ENCODE measurements at places on chromosomes 3 and 15. TPM values are rescaled to one million over a fixed set of nuclear protein-coding genes. Genes with fewer than 3 reads are reported as not detected.

Gene THBS1
- total RNA-seq: 12.2 TPM

Gene ROBO1
- 75.9 TPM for total RNA-seq

DNA sequence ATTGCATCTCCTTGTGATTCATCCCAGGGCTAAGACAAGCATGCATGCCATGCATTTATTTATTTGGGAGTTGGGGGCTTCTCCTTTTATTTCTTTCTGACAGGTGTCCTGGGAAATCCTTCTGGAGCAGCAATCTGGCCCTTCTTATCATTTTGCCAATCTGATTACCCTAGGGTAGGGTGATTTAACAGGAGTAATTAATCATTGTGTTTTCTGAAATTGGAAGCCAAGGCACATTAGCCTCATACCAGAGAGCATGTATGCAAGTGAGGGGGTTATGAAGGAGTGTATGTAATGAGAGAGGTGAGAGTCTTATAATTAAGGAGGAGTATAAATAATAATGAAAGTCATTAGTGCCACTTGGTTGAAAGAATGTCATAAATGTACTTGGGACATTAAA is 37.4 kb upstream of the ARPP21 start:
- no peak for DNase-seq

Gene NEK4
- total RNA-seq: 44.2 TPM

DNA sequence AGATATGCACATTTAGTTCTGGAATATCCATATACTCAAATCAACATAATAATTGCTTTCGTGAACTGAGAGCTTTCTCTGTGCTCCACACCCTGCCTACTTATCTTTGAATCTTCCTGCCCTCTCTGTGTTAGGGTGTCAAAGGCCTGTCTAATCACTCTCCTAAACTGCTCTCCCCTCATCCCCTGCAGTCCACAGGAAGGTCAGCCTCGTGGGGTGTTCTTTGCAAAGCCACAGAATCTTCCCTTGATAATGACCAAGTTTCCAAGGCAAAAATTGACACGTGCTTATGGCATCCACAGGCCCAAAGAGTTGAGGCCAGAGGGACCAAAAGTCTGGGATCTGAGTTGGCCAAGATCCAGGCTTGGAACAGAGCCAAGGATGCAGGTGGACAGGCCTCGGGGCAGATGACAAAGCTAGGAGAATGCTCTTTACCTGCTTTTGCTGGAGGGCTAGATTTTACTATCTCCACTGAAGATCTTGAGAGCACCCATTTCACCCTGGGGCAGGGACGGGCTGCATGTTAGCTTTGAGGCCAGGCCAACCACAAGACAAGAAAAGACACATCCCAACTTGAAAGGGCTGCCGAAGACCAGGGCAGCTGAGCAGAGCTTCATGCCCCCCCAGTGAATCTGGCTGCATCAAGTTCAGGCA is 20.4 kb downstream of the BHLHE40 start:
- peak; percentile 31 for DNase-seq

DNA sequence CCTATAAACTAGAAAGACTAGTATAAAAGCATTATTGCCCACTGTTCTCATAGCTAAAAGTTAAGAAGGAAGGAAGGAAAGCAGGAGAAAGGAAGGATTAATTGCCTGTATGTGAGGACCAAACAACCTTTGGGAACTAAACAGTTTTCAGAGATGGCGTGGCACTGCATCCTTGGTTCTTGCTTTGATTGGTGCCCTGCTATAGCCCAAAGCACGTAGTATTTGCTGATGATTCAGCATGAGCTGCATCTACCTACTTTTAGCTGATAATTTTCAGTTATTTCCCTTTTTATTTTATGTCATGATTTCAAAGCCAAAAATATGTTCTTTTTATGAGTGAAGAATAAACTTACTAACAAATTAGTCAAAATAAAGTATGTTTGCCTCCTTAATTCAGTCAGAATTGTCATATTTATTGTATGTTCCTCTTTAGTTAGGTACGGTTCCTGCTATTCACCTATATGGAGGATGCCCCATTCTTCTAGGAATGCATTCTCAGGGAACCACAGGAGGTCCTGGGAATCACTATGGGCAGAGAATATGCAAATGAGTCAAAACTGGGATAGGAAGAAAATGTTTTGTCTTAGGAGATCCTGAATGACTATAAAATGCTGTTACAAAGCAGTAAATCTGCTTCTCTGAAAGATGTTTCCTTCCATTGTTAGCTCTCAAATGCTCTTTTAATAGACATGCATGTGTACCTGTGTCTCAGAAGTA is 65.4 kb upstream of the THSD4 start:
- peak; percentile 50 for DNase-seq

DNA sequence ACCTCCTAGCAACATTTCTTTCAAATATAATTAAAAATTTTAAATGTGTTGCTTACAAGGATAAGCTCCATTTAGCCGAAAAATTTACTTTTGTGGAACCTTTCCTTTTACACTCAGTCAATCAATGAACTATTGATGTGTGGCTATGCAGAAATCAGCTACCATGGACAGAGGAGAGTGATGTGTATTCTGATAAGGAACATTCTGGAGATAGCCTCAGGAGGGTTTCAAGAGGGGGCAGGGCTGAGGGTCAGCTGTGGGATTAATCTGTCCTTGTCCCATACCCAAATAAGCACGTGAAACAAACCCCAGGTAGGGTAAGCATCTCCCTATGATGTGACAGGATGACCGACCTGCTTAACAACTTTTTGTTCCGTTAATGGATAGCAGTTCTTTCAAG is 192.6 kb upstream of the PROK2 start:
- no peak for DNase-seq

Gene ITIH4
- total RNA-seq: 5.4 TPM

GRCh38 chr3:127107491-127108375 is 85.2 kb upstream of the PRR23E start:
- DNase-seq: peak; percentile 25

Gene H1-8
- not detected for total RNA-seq

GRCh38 chr3:125402639-125403038 is 27.5 kb upstream of the ZNF148 start:
- DNase-seq: no peak

DNA sequence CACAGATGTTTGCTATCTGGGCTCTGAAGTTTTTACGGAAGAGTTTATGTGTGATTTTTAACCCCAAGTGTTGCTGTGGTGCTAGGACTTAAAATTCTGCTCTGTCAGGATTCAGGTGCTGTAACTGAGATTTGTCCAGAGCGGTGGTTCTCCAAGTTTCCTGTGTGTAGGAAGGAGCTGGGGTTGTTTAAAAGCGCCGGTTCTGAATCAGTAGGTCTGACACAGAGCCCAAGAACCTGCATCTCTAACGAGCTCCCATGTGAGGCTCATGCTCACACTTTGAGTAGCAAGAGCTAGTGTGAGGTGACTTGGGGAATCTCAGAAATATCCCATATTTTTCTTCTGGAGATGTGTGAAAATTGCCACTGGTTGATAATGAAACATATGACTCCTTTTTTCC is 325.5 kb downstream of the SATB1 start:
- DNase-seq: no peak

DNA sequence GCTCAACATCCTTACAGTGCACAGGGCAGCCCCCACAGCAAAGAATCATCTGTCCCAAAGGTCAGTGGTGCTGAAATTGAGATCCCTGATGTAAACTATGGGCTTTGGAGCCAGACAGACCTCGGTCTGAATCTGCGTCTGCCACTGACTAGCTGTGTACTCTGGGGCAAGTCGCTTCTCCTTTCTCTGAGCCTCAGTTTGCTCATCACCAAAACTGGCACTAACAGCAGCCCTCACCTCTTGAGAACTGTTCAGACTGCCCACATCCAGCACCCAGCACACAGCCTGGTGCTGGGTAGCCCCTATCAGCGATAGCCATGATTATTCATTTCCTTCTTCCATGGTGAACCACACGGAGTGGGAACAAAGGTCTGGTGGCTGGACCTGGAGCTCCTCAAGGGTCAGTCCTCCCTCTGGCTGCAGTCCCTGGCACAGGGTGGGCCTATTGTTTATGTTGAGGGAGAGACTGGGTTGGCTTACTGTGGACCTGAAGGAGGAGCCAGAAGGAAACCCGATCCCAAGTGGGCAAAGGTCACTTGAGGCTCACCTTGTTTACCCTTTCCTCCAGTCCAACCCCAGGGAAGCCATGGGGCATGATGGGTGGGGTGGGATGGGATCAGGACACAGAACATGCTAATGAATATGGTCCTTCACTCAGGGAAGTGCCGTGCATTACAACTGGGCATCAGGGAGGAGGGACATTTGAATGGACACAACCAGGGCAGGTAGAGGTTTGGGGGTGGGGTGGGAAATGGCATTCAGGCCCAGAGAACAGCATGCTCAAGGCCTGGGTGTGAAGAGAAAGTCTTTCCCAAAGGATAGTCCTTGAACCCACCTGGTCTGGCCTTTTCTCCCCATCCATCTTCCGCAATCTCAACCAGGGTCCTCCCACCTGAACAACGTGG is 1.6 kb upstream of the PRKCD start:
- DNase-seq: peak; percentile 84

DNA sequence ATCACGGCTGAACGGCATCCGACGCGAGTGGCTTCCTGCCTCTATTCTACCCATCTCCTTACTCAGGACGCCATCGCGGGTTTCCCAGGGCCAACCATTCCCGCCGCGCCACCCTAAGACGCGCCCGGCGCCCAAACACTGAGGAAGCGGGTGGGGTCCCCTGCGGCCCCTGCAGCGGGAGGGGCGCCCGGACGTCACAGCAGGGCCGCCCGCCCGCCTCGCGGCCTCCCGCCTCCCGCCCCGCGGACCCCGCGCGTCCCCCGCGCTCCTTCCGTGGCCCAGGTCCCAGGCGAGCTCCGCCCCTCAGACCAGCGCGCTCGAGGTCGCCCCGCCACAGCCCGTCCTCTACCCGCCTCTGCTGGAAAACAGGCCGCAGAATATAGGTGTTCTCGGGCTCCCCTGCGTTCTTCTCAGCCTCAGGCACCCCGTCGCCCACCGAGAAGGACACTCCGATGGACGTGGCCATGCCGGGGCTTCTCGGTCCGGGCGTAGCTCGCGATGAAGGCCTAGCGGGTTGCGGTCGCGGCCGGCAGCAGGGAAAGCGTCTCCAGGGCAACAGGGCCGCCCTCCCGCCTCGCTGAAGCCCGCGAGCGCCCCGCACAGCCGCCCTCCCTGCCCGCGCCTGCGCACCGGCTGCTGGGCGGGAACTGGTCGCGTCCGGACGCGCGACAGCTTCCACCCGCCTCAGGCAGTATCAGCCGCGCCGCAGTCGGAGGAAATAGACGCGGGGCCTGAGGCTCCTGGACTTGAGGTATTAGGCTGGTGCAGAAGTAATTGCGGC is at the start of gene DYNLT2B:
DYNLT2B (minus strand) TSS at position 554 of the 781 bp plus-strand sequence; CDS start at position 466, 88 bp downstream.
- peak; percentile 95 for DNase-seq

Gene PLAAT1
- 9.2 TPM for total RNA-seq

DNA sequence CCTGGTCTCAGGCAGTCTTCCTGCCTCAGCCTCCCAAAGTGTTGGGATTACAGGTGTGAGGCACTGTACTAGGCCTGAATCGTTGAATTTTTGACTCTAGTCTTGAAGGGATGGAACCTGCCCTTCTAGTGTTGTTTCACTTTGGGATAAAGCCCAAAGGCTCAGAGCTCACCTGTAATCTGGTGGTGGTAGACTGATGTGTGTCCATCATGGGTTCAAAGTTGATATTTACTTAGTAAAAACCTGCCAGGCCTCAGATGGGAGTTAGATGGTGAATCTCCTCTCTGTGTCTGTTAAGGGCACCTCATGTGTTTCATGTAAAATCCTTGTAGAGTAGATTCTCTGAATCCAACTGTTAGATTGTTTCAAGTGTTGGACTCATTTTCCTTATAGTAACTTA is 41.1 kb downstream of the FNDC3B start:
- DNase-seq: no peak

Gene NDN
- 40.1 TPM for total RNA-seq

DNA sequence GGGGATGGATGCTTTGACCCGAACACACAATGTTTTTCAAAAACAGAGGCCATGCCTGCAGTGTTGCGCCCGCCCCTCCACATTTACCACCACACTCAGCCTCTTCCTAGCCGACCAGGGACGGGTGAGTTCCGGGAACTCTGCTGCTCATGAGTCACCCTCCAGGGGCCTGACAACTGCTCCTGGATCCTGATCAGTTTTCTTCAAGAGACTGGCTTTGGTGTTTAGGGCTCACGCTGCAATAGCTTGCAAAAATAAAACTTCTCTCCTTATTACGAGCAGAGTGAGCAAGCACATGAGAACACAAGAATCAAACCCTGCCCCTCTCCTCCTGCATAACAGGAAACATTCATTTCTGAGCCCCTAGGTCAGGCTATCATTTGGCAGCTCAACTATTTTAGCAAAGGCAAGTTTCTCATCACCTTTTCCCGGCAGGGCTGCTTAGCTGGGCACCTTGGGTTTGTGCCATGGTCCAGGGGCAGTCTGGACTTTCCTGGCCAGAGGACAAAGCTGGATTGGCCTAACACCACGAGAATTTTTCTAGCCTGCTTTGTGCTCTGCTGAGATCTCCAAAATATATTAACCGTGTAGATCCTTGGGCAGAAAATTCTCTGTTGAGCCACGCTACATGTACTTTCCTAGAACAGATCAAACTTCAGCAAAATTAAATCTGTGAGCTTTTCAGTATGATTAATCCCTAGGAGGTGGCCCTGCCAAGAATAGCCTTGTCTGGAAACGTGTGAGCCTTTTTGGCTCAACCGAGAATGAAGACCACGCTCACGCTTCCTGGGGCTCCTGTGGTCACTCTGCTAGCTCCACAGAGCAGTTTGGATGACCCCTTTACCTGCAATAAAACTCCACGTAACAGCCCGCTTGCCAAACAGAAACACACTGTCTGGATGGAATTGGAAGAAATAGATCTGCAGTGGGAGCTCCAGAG is 52.7 kb upstream of the SPATA12 start:
- peak; percentile 71 for DNase-seq

- DNase-seq: no peak
Observed at GRCh38 chr3:13746385-13746784, 133.5 kb downstream of the WNT7A start.

- no peak for DNase-seq
Observed at GRCh38 chr3:14019459-14019858, 105.2 kb downstream of the CHCHD4 start.

GRCh38 chr15:67927501-67928168 is 87.8 kb upstream of the RNU6-1 start:
- no peak for DNase-seq

Gene ATP8B4
- total RNA-seq: 0.95 TPM
